ENCODE measurements at places on chromosomes 12 and 14. TPM values are rescaled to one million over a fixed set of nuclear protein-coding genes. Genes with fewer than 3 reads are reported as not detected.

Gene IAPP
- not detected for total RNA-seq

Gene ALG10
- total RNA-seq, result 21.8 TPM

Gene MED13L
- 64.0 TPM for total RNA-seq

Gene SLC7A8
- 1.9 TPM for total RNA-seq

Gene GALNT6
- total RNA-seq, result 2.5 TPM

Gene HCAR1
- 0.52 TPM for total RNA-seq

Gene RBM19
- 63.6 TPM for total RNA-seq

Gene PPP1R1A
- total RNA-seq, result not detected

Gene COCH
- 0.57 TPM for total RNA-seq

Gene RILPL1
- 3.2 TPM for total RNA-seq

Gene BDKRB1
- total RNA-seq, result not detected

Gene SYCP3
- total RNA-seq, result not detected

Gene USP44
- total RNA-seq, result 6.0 TPM

All from activated naive CD4-positive, alpha-beta T cell treated with anti-CD3 and anti-CD28 coated beads, Interleukin-2, amount 50 U/mL, for 72 hours (primary cell).